ENCODE measurements at places on chromosomes 5 and 9.

DNA sequence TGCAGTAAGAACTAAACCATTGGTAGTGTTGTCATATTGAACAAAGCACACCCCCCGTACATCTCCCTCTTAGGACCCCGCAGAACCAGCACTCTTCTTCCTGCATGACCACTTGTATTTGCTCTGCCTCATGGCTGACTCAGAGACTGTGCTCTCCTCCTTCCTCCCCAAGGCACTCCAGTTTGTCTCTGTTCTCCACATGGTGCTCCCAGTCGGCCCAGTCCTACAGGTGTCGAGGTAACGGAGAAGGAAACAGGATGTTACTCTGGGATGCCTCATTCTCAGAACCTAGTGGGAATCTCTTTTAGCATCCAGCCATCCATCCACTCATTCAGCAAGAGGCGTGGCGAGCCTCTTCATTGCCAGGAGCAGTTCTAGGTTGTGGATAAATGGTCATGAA lies 97.0 kb upstream of the NIPAL4 start:
- no peak for DNase-seq

GRCh38 chr5:79864364-79864763 lies 126.7 kb downstream of the MTX3 start:
- DNase-seq: no peak

GRCh38 chr5:76580981-76581380 lies 42.2 kb downstream of the F2RL2 start:
- no peak for DNase-seq

DNA sequence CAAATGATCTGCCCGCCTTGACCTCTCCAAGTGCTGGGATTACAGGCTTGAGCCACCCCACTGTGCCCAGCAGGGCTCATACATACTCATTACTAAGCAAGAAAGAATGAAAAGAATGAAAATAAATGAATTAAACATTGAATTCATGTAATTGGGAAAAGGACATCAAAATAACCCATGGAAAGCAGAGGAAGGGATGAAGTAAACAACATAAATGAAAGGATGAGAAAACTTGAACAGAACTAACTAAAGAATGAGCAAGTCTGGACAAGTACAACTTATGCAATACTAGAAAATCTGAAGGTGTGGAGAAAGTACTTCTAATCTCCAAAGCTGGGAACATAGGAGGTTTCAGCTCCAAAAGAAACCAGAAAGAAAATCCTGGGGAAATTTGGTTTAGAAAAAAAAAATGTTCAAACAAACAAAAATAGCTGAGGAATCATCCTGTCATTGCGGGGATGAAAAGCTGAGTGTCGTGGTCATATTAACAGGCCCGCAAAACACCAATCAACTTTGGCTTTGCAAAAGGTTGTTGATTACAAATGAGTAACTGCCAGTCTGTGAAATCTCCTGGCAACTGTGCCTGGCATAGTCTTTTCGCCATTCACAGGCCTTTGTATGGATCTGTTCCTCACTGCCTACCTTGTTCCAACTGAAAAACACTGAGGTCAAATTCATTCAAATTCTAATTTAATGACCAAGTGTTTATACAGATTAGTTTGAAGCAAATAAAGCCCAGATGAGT lies 2.3 kb upstream of the AK3 start:
- no peak for DNase-seq

DNA sequence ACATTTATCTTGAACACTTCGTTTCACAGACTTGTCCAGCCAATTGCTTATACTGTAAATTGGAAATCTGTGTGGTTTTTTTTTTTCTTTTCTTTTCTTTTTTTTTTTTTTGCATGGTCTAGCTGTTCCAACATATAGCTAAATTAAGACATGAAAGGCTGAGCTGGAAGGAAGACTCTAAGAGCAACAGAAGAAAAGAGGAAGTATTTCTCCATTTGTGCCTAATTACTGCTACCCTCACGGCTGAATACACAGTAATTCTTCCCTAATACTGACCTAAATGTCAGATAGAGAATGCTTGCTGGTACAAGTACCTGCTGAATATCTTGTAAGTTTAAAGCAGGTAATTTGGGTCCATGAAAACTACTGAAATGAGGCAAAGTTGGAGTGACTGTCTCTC lies 11.0 kb upstream of the HAPLN1 start:
- DNase-seq: no peak

DNA sequence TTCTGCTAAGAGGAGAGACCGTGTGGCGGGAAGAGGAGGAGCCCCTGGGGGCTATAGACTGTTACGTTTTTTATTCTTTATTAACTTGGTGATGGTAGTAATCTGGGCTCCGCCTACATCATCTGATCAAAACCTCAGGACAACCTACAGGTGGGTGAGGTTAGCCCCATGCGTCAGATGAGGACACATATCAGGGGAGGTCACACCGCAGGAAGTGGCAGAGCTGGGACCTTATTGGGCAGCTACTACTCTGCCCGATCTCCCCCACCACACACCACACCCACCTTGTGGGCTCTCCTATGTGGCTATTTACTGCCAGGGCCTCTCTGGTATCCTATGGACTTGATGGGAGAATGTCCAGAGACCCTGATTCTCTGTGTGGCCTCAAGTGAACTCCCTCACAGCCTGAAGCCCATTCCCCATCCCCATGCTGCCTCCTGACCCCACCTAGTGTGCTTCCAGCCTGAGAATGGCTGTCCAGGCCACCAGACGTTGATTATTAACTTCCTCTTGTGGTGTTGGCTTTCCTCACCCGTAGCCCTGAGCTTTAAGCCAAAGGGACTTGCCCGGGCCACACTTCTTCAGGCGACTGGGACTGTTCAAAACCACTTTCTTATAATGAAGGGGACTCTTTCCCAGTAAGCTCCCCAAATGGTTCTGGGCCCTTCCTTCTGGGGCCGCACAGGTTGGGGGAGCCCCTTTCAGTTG lies 8.2 kb downstream of the UNC5A start:
- peak; percentile 29 for DNase-seq

DNA sequence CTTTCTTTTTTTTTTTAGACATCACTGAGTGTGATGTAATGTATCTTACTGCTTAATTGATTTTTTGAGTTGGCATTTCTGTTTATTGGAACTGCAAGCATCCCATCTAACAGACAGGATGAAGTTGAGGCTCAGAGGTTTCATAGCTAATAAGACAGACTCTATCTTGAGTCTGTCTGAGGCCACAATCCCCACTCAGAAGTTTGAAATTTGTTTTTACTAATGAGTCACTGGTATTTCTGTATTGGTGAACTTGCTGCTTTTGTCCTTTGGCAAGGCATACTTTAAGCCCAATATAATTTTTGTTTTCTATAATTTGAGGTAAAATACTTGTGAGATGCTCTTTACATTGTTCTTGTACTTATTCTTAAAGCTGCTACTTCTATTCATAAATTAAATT lies 491.2 kb downstream of the PSAT1 start:
- no peak for DNase-seq

GRCh38 chr5:850511-851006 lies at the start of gene ZDHHC11:
ZDHHC11 (minus strand) TSS chr5:850986; CDS start chr5:850602, 384 bp downstream.
- DNase-seq: no peak

DNA sequence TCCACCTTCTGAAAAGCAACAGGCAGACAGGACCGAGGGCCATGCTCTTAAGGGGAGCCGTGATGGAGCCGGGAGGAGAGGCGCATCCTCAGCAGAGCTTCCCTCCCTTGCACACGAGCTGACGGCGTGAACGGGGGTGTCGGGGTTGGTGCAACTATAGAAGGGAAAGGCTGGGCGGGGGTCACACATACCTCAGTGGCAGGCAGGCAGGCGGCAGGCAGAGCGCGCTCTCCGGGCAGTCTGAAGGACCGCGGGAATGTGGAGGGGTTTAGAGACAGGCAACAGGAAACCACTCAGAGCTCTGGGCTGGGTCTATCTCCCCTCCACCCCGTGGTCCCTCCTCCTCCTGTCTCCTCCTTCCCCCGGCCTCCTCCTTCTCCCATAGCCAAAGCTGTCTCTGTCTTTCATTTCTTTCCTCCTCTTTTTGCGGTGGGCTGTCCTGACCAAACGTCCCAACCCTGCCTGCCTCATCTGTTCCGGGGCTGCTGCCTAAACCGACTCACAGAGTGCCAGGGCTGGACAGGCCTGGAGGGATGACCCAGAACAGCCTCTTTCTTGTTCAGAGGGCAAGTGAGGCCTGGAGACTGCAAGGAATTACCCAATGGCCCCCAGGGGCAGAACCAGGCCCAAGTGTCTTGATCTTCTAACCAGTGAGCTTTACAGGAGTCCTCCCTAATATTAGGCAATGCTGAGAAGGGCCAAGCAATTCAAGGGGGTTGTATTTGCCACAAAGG lies at the start of gene SPARC:
SPARC (minus strand) TSS at position 242 of the 734 bp plus-strand sequence. CDS start 10,727 bp downstream, outside the sequence.
- no peak for DNase-seq

GRCh38 chr5:73763300-73764032 lies 137.5 kb downstream of the ARHGEF28 start:
- no peak for DNase-seq
